ENCODE measurements at places on chromosomes 7 and 10. TPM values are rescaled to one million over a fixed set of nuclear protein-coding genes. Genes with fewer than 3 reads are reported as not detected.

PILRA gene
- polyA plus RNA-seq = 6.8 TPM

MLXIPL gene
- not detected for polyA plus RNA-seq

ZNF365 gene
- polyA plus RNA-seq = not detected

LEP gene
- not detected for polyA plus RNA-seq

TAS2R4 gene
- polyA plus RNA-seq = 0.19 TPM

PRTFDC1 gene
- 16.3 TPM for polyA plus RNA-seq

RHBDD2 gene
- polyA plus RNA-seq = 31.9 TPM

ARHGAP22 gene
- not detected for polyA plus RNA-seq

AZGP1 gene
- not detected for polyA plus RNA-seq

TMEM184A gene
- not detected for polyA plus RNA-seq

ACHE gene
- 2.7 TPM for polyA plus RNA-seq

AKR1C3 gene
- not detected for polyA plus RNA-seq

PDE1C gene
- polyA plus RNA-seq = 0.29 TPM

Data from GM12878 (cell line).